ENCODE measurements at places on chromosomes 2 and 18.

- DNase-seq: no peak
Measured at GRCh38 chr2:195579776-195580555, 77.1 kb upstream of the SLC39A10 start.

DNA sequence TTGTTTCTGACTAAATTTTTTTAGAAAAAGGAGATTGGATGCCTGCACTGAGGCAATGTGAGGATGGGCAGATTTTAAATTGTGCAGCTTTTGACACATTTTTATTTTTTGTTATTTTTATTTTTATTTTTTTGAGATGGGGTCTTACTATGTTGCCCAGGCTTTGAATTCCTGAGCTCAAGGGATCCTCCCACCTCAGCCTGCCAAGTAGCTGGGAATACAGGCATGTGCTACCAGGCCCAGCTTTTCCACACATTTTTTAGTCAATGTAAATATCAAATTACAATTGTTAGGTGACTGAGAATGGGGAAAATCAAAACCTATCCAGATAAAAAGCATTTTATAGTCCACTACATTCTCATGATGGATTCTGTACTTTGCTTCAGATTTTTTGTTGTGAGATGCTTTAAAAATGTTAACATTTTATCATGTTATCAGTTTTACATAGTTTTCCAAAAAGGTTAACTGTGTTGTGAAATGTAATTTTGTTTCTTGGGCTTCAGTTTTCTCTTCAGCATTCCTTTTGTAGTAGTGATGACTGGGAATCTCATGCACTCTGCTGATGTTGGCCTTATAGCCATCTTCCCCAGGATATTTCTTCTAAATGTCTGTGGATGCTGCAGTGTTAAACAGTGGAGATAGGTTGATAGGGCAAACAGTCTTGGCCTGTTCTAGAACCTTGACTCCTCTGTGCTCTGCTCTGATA lies 41.4 kb downstream of the PKP4 start:
- DNase-seq: no peak

GRCh38 chr2:63698786-63699548 lies 110.2 kb downstream of the MDH1 start:
- peak; percentile 49 for DNase-seq

- no peak for DNase-seq
Measured at GRCh38 chr2:85413592-85414420, 3.6 kb upstream of the CAPG start.

GRCh38 chr2:29314816-29315571 lies 199.8 kb downstream of the CLIP4 start:
- peak; percentile 92 for DNase-seq

- peak; percentile 91 for DNase-seq
Measured at GRCh38 chr2:127591221-127591923, 54.6 kb upstream of the GPR17 start.

GRCh38 chr2:55112229-55113031 lies 62.2 kb upstream of the RTN4 start:
- DNase-seq: no peak

DNA sequence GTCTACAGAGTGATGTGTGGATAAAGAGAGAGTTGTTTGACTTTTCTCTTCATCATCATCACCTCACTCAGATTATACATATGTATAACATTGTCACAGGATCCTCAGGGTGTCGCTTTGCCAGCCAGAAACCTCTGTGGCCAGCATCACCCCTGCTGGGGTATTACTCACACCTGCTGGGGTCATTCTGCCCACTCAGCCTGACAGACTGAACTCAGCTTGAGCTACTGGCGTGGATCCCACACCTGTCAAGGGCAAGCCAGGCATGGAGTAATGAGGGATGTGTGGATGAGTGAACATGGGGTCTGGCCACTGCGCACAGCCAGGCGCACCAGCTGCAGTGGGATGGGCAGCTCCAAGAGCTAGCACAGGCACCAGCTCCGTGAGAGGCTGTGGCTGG lies 870.6 kb downstream of the CBLN2 start:
- no peak for DNase-seq

GRCh38 chr2:40380721-40381120 lies 71.2 kb downstream of the SLC8A1 start:
- no peak for DNase-seq

DNA sequence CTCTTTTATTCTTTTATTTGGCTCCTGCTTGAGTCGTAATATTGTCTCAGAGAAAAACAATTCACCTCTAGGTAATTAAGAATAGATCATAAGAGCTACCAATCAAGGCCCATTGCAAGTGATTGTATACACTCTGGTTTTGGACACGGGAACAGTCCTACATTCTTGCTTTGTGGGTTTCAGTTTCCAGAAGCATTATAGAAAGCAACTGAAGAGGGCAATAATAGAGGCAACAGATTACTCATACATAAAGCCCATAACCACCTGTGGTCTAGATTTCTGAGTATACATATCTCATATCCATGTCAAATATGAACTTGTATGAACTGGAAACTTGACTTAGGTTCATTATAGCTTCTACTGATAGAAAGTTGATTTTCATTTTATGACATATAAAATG lies 65.4 kb downstream of the DIS3L2 start:
- DNase-seq: no peak

DNA sequence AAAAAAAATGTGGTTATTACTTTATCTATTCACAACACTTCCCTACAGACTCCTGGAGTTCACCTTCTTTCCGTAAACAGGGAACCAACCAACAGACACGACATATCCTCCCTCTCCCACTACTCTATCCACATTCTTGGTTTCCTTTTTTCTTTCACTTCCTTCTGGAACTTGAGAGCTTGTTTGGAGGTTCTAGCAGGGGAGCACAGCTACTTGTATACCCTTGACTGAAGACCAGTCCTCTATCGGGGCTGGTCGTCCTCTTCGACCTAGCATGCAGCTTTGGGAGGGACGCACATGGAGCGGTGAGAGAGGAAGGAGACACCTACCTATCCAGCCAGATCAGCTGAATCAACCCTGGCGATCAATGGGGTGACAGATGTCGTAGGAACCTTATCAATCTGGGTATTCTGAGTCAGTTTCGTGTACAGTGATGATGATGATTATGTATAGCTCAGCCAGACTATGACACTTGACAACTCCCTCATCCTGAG lies 43.5 kb upstream of the MSH2 start:
- no peak for DNase-seq

DNA sequence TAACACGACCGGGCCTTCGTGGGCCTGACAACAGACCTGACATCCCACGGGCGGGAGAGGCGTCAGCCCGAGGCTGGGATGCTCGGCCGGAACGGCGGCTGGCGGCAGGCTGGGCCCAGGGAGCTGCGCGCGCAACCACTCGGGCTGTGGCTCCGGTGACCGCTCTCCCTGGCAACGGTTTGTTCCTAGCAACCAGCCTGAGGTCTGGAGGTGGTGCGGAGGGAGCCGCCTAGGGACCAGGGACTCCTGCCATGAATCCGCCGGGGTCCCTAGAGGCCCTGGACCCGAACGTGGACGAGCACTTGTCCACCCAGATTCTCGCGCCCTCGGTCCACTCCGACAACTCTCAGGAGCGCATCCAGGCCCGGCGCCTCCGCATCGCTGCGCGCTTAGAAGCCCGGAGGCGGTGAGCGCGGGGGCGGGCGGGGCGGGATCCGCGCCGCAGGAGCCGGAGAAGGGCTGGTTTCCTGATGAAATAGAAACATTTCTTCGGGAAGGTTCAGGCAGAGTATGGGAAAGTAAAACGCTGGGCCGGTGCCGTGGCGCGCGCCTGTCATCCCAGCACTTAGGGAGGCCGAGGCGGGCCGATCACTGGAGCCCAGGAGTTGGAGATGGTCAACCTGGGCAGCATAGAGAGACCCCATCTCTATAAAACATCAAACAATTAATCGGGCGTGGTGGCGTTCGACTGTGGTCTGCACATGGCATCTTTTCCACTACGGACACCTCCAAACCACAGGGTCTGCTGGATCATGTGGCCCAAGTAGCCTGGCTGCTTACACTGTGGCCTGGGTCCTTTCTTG lies at the start of gene DRC1:
TSS of gene DRC1 (plus strand) at position 182 of the 803 bp plus-strand sequence. CDS start at position 252, 70 bp downstream.
- DNase-seq: no peak

DNA sequence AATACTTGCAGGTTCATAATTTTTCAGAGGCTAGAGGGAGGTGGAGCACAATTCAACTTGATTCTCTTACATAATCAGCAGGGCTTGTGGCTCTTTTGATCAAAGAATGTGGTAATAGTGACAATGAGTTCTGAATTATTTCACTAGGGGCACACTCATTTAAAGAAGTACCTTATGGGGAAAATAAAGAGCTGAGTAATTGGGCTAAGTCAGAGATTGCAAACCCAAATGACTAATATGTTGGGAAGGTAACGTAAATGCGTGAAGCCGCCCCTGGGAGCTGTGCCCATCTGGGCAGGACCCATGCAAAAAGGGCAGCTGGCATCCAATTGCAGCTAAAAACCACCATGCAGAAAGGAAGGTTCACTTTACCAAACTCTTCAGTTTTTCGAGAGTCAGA lies 35.3 kb downstream of the NCKAP5 start:
- no peak for DNase-seq

DNA sequence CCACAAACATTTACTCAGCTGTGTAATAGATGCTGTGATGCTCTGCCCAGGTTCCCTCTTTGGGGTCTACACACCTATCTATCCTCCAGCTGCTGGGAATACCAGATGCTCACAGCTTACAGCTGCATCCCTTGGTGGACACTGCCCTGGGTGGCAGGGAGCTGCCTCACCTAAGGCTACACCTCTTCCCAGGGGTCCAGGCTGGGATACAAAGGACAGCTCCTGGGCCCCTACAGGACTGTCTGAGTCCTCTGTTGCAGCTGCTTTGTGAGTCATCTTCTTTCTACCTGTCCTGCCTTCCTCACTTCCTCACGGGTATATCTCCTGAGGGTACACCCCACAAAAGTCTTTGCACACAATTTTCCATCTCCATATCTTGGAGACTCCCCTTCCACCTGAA lies 27.6 kb downstream of the THNSL2 start:
- no peak for DNase-seq

- DNase-seq: no peak
Measured at GRCh38 chr2:164053021-164053420, 317.2 kb upstream of the FIGN start.

DNA sequence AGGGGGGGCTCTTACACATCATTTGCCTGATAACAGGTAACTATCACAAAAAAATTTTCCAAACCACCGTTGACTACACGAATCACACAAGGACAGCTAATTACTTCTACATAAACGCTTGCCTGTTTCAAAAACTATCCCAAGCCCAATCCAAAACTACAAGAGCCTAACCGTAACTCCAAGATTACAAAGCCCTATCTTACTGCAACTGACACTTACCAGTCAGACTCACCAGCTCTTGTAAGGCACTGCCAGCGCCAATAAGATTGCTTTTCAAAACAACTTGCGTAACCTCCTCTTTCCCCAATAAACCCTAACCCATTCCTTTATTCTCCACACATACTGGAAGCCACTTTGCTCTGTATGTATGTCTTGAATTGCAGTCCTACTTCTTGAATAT lies 148.4 kb downstream of the NBAS start:
- no peak for DNase-seq

- no peak for DNase-seq
Measured at GRCh38 chr18:13810950-13811485, 12.9 kb upstream of the MC5R start.

DNA sequence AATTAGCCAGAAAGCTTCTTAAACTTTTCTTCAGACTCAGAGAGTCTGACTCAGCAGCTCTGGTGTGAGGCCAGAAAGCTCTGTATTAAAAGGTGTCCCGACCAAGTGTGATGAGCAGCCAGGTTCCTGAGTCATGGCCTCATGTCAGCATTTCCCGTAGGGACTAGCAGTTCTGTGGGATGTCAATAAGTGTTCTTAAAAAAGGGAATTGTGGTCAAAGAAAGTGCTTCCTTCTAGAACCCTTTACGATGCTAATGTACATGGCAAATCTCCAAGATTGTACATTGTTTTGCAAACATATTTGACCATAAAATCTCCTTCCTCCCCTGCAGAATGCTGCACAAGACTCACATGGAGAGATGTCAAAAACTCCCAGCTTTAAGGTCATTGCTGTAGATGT lies 80.1 kb downstream of the PLA2R1 start:
- DNase-seq: no peak

GRCh38 chr2:24454294-24454693 lies 36.8 kb upstream of the NCOA1 start:
- no peak for DNase-seq

DNA sequence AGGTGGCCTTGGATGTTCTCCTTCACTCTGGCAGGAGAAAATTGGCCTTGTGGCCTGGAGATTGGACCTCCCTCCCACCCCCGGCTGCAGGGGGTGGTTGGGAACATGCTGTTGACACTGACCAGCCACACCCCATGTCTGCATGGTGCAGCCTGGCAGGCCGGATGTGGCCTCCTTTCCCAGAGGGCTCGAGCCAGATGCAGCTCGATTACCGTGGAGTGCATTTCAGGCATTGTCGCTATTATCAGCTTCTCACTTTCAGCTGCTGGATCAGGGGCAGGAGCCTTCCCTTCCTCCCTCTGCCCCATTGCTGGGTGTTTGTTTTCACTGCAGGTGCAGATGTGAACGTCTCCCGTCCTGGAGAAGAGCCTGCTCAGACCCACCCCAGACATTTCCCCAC lies 211.0 kb upstream of the SIX2 start:
- no peak for DNase-seq

DNA sequence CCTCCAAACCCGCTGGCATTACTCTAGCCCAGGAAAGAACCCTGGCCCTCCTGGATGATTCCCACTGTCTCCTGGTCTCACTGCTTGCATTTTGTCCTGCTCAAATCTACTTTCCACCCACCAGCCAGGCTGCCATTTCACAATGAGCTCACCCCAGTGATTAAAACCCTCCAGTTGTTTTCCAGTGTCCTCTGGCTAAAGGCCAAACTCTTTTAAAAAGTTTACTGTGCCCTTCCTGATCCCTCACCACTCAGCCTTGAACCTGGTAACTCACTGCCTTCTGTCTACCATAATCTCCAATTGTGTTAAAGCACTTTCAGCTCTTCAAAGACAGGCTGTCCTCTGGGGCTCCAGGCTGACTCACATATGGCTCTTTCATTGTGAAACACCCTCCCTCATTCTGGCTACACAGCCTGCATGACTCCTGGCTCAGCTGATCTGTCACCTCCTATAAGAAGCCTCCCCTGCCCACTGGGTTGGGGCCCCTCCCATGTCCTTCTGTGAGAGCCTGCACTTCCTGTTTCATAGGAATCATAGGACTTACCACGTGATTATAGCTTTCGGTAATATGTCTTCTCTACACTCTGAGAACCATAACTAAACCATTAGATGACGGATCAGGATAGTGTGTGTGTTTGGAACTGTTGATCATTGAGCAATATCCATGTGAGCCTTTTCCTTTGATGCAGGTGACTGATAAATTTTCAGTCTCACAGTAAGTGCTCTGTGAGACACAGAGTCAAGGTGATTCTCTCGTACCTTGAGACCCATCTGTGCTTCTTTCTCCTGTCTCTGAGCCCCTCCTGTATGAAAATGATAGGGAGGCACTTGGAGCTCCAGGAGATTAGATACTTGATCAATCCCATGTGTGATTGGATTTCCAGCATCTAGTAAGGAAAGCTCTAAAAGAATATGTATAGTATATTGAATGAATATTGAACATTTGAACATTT lies 590.8 kb upstream of the ID2 start:
- DNase-seq: peak; percentile 26

DNA sequence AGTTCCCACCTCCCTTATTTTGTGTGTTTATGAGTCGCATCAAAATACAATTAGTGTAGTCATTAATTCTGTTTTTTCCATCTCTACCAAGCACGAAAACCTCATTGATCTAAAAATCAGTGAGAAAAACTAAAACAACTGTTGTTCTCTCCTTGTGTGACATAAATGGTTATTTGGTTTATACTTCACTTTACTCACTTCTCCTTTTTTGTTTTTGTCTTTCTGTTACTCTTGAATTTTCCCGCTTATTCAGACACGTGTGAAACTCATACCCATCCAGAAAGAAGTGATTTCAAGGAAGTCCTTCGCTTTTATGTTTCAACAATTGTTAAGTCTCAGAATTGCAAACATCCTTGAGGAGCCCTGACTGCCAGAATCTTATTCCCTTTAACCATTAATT lies 121.6 kb downstream of the EML6 start:
- no peak for DNase-seq
